ENCODE measurements at places on chromosomes 1 and 21.

GRCh38 chr1:89727517-89728312 lies 93.1 kb upstream of the LRRC8D start:
- DNase-seq: no peak

DNA sequence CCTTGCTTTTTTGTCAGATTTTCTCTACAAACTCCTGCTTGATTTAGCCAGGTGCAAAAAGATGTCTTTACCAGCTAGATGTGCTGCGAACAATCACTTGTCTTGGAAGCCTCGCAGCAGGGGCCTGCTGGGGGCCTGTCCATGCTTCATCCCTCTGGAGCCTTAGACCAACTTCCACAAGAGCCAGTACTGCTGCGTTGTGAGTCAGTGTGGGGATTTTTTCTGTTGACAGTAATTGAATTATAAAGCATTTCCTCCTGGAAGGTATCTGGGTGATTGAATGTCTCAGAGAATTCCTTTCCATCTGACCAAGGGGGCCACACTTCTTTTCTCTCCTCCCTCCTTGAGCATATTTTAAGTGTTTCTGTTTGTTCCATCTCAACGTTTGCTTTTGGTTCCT lies 40.4 kb upstream of the LDLRAP1 start:
- DNase-seq: no peak

GRCh38 chr1:3940081-3940753 lies 40.1 kb upstream of the C1orf174 start:
- no peak for DNase-seq

- DNase-seq: no peak
Observed at GRCh38 chr1:153087652-153088051, 6.7 kb downstream of the SPRR2E start.

- no peak for DNase-seq
Observed at GRCh38 chr1:193979219-193979618, 792.8 kb upstream of the B3GALT2 start.

DNA sequence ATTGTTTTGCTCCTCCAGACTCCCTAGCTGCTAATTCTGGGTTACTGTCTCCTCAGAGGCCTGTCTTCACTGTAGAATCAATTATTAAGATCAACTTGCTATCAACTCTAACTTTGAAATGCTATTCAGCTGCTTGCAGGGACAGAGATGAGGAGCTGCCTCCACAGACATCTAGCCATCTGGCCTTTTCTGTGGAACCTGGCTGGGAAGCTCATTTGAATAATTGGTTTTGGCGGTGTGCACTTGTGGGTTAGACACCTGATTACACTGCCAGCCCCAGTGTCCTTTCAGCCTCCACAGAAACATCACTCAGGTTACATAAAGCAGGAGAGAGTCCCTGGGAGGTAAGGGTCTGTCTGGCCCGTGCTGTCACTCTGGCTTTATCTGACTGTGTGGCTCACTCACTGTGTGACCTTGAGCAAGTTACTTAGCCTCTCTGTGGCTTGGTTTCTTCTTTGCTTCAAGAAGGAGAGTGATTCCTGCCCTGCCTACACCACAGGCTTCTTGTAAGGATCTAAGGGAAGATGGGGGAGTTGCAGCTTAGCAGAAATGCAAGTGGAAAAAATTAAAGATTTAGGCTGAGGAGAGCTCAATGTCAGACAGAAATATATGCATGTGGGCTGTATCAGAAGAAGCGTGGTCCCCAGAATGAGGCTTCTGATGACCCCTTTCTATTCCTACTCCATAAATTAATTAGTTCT lies 131.6 kb downstream of the BEND5 start:
- no peak for DNase-seq

GRCh38 chr21:36117286-36117741 lies 17.6 kb upstream of the CBR3 start:
- no peak for DNase-seq

GRCh38 chr1:13892671-13893325 lies 192.8 kb downstream of the PRDM2 start:
- DNase-seq: peak; percentile 56

GRCh38 chr1:202861420-202862132 lies 27.4 kb downstream of the RABIF start:
- peak; percentile 95 for DNase-seq

DNA sequence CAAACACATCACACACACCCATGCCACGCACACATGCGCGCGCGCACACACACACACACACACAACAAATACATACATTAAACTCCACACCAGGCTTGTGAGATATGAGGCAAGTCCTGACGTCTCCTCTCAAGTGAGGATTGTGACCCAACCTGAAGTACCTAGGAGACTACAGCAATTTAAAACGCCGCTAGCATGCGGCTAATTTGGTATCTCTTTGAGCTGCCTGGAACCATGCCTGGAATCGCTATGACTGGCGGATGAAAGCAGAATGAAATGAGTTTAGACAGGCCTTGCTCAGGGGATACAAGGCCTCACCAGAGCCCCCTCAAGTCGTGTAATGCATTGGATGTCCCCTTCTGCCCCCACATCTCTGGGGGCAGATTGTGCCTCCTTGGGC lies 1.6 kb upstream of the RAB7B start:
- no peak for DNase-seq

DNA sequence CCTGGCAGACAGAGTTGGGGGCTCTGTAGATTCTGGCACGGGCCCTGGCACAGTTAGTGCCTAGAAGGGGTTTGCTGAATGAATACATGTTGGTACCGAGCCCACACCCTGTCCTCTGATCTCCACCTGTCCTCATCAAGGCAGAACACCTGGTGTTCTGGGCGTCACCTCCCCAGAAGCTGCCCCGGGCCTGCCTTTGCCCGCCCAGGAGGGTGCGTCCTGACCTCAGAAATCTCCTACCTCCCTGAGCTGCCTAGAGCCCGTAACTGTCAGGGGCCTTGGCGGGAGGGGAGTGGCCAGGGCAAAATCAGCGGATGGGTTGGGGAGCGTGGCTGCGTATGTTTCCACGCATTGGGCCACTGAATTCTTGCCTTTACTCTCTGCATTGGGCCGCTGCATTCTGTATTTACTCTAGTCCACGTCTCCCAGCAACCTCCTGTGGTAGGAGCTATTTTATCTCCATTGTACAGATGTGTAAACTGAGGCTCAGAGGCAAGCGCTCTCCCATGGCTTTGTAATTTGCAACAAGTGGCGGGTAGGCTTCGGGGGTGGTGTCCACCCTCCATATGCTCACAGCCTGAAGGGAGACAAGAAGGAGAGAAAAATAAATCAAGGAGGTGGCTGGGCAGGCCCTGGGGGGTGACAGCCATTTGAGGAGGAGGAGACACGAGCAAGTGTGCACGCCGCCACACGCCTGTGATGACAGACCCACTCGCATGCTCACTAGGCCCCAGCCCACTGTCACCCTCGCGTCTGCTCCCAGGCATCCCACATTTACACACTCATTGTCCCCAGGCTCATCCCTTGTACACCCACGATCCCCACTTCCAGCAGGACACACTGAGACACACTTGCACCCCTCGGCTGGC lies 95.7 kb upstream of the WNT4 start:
- DNase-seq: no peak

DNA sequence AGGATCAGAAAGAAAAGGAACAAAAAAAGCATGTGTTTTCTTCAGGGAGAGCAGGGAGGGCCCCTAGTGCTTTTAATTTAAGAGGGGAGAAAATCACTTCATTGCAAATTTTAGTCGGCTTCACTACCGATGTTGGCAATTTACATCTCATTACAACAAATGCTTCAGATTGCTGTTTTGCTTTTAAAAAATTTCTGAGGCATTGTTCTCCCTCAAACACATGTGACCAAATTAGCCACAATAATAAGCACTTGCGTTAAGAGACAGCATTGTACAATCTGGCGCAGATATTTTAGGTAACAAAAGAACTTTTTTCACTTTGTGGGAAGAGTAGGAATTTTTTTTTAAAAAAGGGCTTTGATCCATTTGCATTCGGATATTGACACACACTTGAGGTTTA lies 29.8 kb downstream of the BEND5 start:
- no peak for DNase-seq

GRCh38 chr1:227635596-227635995 lies 72.2 kb downstream of the ZNF678 start:
- DNase-seq: no peak

DNA sequence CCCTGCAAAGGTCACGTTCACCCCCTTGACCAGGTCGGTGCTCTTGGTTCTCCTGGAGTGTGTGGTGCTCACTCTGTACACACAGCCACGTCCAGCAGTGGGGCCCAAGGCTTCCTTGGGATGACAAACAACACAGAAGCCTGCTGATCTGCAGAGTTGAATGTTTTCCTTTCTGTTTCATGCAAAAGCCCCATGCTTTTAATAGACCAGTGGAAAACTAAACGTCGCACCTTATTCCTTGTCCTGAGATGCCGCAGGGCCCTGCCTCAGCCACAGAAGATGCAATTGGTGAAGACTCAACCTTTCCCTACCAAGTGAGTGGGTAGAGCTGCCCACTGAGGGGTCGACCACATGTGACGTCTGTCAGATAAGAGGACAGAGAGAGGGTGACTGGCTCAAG lies 5.8 kb upstream of the PDPN start:
- no peak for DNase-seq

DNA sequence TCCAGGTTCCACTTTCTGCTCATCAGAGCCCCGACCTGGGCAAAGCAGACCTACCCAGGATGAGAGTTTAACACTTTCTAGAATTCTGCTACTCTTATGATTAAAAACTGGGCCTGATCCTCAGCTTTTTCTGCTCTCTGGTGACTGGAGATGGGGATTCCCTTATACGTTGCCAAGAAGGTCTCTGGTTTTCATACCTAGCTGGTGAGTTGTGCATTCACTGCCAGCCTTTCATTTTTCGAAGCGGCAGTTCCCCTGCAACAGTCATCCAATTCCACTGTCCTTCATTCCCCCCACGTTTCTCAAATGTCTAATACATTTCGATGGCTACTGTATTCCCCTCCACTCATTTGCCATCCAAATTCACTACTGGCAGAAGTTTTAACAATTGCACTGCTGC lies 135.3 kb downstream of the ADSS2 start:
- no peak for DNase-seq

DNA sequence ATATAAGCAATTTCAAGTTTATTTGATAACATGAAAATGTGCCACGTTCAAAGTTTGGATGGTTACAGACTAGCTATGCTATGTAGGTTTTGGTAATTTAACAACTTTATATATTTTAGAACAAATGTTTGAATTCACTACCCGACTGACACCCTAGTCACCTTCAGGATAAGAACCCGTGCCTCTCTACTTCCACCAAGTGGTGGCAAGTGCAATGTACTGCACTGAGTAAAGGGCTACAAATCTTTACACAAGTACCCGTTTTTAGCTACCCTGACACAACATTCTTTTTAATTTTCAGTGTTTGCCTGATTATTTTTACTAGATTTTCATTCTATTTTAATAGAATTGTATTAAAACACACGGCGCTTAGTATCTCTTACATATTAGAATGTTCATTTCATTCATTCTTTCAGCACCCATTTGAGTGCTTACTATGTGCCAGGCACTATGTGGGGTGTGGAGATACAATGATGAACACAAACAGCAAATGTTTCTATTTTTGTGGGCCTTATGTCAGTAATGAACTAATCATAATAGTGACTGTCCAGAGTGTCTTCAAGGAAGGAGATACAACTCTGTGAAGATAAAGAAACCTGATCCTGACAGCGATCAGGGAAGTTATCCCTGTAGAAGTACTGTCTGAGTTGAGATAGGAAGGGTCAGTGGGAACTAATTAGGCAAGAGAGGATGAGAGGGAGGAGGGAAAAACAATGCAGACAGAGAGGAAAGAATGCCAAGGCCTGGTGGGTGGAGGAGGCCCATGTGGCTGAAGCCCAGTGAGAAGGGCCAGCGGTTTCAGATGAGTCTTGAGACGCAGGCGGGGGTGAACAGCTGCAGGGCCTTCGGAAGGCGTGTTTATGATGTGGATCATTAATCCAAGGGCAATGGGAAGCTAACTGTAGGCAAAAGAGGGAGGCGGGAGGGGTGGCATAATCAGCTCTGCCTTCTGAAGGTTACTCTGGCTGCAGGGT lies 3.8 kb downstream of the LCA5L start:
- DNase-seq: no peak

DNA sequence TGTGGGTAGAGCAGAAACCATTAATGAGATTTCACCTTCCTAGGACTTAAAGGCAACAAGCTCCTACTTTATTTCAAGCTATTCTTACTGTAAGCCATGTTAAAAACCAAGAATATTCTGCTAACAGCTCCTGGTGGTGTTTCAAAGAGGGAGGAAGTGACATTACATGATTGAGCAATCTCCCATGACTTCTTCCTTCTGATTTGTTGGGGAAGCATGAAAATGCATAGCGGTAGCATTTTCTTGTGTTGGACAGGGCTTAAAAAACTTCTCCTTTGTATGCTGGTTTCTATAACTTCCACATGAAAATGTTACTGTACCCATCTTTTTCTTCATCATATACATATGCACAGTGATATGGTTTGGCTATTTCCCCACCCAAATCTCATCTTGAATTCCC lies 297.0 kb upstream of the SNX7 start:
- no peak for DNase-seq
